Stimulated activated CD8-positive, alpha-beta memory T cell treated with anti-CD3 and anti-CD28 coated beads, Interleukin-4, amount 100 ng/mL, for 1 hour (primary cell): ENCODE measurements at places on chromosomes 6 and 20.
A peak's percentile ranks its signal among the peaks of the same experiment; 100 is the strongest.

- DNase-seq = no peak
Measured at GRCh38 chr6:148249160-148249559, 93.5 kb upstream of the SASH1 start.

DNA sequence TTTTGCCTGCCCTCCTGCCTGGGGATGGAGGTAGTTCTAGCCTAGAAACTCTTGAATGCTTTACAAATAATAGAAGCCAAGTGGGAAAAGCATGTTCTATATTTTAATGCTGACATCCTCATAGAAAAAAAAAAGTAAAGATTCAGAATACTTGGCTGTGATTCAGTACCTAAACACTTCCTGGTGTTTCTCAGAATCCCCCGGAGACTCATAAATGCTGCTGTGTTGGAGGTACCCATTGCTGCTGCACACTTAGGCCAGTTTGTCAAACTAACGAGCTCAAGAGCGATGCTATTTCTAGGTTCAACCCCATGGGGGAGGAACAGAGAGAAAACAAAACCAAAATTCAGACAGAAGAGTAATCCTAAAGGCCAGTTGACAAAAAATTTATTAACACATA, 38.8 kb upstream of the ZFP64 start:
- DNase-seq = no peak

DNA sequence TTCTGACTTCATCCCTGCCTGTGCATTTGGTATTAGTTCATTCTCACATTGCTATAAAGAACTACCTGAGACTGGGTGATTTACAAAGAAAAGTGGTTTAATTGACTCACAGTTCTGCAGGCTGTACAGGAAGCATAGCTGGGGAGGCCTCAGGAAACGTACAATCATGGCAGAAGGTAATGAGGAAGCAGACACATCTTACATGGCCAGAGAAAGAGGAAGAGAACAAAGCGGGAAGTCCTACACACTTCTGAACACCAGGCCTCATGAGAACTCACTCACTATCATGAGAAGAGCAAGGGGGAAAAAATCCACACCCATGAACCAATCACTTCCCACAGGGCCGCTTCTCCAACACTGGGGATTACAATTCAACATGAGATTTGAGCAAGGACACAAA, 303.9 kb downstream of the CBLN4 start:
- no peak for DNase-seq

DNA sequence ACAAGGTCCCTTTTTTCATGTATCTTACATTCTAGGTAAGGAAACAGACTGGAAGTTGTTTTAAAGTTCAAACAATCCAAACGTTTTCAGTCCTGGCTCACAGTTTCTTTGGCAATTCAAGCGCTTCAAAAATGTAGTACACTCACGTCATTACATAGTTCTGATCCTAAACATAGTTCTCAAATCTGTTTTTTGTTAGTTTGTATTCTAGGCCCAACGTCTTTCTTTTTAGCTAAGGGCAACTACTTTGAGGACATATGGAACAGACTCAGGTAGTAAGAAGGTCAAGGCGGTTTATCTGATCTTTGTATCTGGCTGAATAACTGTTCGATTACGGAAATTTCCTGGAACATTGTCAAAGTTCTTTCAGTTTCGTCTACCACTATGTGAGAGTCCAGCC, 36.9 kb upstream of the PLCB4 start:
- DNase-seq = no peak

DNA sequence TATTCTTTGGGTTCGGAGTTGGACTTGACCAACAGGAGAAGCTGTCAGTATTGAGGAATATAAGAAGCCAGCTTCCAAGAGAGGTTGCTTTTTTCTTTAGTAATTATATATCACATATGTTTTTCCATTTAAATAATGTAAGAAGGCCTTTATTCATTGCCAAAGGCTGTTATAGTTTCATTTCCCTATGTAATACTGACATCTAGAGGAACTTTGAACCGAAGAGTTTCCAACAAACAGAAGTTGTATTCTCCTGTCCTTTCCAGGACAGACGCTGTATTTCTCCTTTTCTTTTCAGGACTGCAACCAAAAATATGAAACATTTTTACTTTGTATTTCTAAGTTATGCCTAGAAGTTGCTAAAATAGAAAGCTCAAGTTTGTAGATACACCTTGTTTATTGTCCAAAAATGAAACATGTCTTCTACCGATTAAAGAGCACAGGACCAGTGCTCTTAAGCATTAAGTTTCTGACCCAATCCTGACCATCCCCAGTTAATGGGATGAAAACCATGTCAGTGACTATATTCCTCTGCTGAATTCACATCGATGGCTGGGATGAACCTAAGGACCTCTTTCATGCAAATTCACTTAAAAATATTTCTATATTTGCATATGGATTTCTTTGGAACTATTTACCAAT, 55.1 kb downstream of the MYLK4 start:
- DNase-seq = no peak

DNA sequence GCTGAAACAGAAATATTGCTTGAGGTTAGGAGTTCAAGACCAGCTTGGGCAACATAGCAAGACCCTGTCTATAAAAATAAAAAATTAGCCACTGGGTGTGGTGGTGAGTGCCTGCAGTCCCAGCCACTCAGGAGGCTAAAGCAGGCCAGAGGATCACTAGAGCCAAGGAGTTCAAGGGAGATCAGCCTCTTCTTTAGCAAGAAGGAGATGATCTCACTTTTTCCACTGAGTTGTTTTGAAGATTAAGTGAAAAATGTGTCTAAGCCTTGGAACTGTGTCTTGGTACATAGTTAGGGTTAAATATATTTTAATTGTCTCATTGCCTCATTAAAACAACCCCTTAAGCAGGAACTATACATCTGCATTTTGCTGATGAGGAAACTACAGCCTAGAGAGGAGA, 279.0 kb upstream of the ZFP64 start:
- no peak for DNase-seq

- DNase-seq = no peak
Measured at GRCh38 chr6:105836889-105837288, 249.2 kb upstream of the PRDM1 start.

- DNase-seq = no peak
Measured at GRCh38 chr20:35600176-35600992, 15.2 kb upstream of the SPAG4 start.

DNA sequence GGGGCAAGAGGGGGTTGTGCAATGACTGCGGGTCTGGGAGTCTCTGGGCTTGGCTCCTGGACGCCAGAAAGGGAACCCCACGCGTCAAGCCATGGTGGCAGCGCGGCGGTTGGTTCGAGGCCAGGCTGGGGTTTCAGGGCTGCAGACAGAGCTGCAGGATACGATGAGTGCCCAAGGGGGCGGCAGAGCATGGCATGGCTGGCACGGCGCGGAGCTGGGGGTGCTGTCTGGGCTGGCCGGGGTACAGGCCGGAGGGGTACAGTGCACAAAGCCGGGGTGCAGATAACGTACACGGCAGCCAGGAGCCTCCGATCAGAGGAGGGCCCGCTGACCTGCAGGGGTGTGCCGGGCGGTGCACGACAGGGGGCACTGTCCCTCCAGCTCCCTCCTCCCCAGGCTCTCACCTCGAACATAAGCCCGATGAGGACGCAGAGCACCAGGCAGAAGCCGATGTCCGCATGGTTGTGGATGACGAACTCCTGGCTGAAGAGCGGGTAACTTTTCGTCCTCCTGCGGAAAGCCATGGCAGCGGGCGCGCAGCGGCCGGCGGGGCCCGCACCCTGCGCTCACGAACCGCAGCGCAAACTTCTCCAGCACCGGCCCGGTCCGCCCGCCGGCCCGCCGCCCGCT, 353 bp downstream of the TRAM2 start:
- no peak for DNase-seq

- no peak for DNase-seq
Measured at GRCh38 chr20:54228841-54229240, 21.0 kb downstream of the PFDN4 start.

- DNase-seq = no peak
Measured at GRCh38 chr6:170231293-170232185, 59.3 kb downstream of the DLL1 start.

- no peak for DNase-seq
Measured at GRCh38 chr6:10144772-10145171, 270.1 kb downstream of the TFAP2A start.

GRCh38 chr20:33836277-33836676, 25.1 kb downstream of the CHMP4B start:
- DNase-seq = no peak

- no peak for DNase-seq
Measured at GRCh38 chr20:24459733-24460132, 9.7 kb upstream of the SYNDIG1 start.

DNA sequence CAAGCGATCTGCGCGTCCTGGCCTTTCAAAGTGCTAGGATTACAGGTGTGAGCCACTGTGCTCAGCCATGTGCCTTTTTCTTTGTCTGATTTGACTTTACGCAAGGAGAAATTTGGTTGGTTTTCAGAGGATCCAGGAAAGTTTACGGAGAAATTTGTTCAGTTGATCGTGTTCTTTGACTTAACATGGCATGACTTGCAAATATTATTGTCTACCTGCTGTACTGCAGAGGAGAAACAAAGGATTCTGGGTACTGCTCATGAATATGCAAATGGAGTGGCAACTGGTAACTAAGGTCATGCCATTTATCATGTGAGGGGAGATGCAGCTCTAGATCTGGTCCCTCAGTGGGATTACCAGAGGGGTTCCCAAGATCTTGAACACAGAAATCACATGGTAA, 68.8 kb upstream of the CHD6 start:
- no peak for DNase-seq

DNA sequence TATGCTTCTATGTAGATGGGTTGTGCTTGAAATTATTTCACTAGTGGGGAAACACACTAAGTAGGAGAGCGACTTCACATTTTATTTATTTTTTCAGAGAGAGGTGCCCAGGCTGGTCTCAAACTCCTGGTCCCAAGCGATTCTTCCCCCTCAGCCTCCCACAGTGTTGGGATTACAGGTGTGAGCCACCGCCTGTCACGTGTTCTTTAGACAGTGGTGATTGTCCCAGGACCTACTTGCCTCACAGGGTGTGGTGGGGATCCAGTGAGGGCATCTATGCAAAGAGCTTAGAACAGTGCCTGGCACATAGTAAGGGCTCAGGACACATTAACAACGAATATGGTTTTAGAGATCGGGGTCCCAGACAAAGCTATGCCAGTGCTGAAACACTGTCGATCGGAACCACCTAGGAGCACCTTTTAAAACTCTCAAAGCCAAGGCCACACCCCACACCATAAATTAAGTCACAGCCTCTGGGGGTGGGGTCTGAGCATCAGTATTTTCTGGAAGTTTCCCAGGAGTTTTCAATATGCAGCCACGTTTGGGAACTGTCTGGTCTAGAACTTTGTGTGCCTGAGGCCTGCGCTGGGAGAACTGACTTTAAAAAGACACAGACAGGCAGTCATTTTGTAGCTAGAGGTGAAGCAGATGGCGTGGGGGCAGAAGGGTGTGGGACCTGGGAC, 4.8 kb upstream of the BCAS4 start:
- DNase-seq = no peak

GRCh38 chr20:60727425-60727824, 524.6 kb upstream of the CDH4 start:
- DNase-seq = no peak

- DNase-seq = peak; percentile 37
Measured at GRCh38 chr20:32509639-32510066, 75.5 kb downstream of the NOL4L start.

DNA sequence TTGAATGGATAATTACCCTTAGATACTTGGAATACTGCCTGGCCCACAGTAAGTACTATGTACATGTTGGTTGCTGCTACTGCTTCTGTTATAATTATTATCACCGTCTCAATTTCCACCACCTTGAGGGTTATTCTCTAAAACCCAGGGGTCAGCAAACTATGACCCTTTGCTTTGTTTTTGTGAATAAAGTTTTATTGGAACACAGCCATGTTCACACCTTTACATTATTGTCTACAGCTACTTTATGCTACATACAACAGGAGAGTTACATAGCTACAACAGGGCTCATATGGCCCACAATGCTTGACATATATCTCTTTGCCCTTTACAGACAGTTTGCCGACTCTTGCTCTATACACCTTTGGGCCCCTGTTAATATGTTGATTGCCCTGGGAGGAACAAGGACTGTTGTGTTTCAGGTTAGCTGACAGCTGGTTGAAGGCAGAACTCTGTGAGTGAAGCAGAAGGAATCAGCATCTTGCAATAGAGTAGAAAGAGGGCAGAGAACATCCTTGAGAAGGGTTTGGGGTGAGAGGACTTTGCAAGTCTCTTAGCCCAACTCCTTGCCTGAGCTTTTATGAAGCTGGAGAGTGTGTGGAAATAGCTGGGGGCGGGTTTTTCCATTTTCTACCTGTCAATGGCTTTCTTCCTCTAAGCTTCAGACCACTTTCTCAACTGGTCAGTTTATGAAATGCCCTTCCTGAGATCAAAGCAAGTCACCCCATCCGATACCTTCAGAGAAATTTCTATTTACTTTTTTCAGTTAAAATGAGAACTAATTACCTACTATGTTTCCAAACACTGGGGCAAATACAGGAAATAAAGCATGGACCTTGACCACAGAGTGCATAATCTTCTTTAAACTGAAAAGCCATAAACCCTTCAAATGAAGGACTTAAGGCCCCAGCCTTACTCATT, 3.5 kb upstream of the MEP1A start:
- DNase-seq = no peak

- DNase-seq = no peak
Measured at GRCh38 chr20:46324960-46325703, 16.8 kb upstream of the CDH22 start.

- no peak for DNase-seq
Measured at GRCh38 chr6:27669295-27669623, 196.4 kb upstream of the ZNF184 start.
